Midbrain (tissue), 1 donor: ENCODE measurements at places on chromosomes 3 and 15.

- DNase-seq, result no peak
Measured at GRCh38 chr3:100992231-100993012, 799 bp downstream of the ABI3BP start.

DNA sequence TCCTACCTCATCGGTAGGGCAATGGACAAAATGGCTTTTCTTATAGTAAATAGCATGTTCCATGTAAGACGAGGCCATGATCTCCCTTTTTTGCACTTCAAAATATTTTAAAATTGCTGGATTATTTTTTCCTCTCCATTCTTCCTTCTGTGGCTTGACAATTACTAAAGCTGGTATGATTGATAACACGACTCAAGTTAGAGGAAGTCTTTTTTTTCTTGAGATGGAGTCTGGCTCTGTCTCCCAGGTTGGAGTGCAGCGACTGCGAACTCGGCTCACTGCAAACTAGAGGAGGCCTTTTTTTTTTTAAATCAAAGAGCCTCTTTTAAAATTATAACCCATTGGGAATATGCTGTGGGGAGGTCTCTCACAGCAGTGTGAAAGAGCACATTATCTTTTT lies 124.5 kb upstream of the TBL1XR1 start:
- DNase-seq, result no peak

- no peak for DNase-seq
Measured at GRCh38 chr3:101819649-101820206, 29.6 kb upstream of the NFKBIZ start.

DNA sequence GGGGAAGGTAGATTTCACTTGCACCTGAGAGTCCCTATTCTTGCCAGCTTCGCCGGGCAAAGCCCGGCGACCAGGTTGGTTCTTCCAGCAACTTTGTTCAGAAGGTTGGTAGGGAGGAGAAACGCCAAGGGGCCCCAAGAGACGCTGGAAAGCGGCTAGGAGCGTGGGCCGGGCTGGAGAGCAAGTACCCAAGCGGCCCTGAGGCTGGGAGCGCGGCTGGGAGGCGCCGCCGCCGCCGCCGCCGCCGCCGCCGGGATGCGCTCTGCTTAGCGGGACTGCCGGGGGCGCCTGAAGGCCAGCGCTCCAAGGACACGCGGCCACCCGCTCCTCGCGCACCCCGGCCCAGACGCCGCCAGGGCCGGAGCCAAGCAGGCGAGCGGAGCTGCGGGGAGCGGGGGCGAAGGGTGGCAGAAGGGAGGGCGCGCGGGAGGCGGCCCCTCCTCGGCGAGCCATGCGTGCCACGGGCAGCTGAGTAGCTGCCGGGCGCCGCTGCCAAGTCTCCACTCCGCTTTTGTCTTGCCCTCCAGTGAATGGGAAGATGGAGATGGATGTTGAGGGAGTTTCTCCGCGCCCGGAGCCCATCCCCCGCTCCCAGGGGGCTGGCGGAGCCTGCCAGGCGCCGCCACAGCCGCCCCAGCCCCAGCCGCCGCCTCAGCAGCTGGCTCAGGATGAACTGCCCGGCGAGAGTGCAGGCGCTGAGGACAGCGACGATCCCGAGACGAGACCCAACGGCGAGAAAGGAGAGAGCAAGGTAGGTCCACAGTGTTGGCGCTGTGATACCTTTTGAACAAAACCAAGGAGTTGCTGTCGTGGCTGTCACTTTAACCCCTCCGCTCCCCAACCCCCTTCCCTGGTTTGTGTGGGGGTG lies 227.4 kb upstream of the AZI2 start:
- DNase-seq, result peak; percentile 65

DNA sequence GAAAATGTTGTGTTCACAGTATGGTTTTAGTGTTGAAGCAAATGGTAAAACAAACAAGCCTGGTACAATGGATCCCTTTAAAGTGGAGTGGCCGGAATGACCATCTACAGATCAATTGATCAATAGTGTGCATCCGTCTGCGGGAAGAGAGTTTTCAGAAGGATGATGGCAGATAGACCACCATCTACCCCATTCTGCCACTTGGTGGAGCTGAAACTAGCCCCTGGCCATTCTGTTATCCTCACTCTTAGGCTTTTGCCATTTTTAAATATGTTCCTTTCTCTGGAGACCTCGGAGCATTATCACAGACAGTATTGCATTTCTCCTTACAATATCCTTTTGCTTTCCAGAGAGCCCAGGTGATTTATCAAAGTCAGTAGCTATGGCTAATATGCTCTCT lies 258.9 kb upstream of the CFAP20DC start:
- DNase-seq, result no peak

GRCh38 chr15:49501586-49501985 lies 78.5 kb downstream of the FGF7 start:
- DNase-seq, result no peak
